ENCODE measurements at places on chromosomes 13 and 19. TPM values are rescaled to one million over a fixed set of nuclear protein-coding genes. Genes with fewer than 3 reads are reported as not detected.

GRCh38 chr19:2775556-2776430 lies 7.3 kb downstream of the SGTA start:
- no peak for DNase-seq

DNA sequence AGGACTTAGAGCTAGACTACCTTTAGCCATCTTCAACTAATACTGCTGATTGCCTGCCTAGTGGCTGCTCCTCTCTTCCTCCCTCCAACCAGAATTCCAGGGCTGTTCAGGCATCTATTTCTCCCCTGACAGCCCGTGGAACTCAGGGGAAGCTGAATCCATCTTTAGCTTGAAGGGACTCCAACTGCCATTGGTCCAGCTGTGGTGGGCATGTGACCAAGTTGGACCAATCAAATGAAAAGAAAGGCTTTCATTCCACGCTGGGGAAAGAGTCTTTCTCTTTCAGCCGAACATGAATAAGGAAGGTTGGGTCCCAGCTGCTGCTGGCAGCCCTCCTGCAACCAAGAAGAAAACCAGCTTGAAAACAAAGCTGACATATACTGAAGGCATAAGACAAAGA lies 168.5 kb upstream of the OBI1 start:
- DNase-seq = no peak

GRCh38 chr19:22052644-22053013 lies 345 bp downstream of the ZNF257 start:
- DNase-seq = no peak

Gene UQCRFS1
- total RNA-seq = 35.2 TPM

Gene ZNF208
- total RNA-seq = not detected

DNA sequence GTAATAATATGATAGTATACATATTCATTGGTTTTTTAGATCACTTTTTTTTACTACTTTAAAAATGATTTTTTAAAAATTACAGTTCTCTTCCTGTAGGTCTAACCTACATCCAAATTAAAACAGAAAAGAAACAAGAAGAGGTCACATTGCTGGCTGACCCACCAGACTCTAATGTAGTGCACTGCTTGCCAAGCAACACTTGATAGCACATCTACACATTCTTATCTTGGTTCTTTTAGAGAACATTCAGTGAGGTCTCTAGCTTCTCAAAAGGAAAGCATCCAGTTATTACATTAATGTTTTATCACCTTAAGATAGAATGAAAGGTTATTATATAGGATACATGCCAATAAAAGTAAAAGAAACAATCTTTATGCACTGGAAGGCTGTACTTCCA lies 35.6 kb downstream of the NDFIP2 start:
- DNase-seq = no peak

GRCh38 chr19:28633319-28634018 lies 579.5 kb downstream of the UQCRFS1 start:
- DNase-seq = peak; percentile 34

Gene PLK5
- total RNA-seq = not detected

DNA sequence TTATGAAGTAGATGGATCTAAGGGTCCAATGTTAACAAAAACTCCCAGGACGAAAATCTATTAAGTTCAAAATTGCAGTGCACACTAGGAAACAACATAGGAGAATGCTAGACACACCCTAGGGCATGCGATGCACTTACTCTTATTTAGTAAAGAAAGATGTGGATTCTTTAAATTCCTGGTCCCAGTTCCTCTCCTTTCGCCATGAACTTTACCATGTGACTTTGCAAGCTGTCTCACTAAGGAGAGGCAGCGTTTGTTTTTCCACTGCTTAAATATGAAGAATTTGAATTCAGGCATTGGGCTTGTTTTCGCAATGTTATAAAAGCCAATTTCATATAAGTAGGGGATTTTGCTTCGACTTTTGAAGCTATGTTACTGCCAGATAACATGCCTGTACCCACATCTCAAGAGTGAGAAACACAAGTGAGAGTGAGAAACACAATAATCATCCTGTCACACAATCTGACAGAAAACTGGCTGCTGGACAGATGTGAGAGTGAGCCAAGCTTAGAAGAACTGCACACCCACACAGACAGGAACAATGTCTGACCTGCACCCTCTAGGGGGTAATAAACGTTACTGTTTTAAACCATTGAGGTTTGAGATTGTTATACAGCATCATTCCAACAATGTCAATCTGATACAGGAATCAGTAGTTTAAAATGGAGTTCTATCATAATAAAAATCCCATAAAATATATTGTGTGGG lies 1308.4 kb downstream of the SLITRK5 start:
- DNase-seq = no peak

DNA sequence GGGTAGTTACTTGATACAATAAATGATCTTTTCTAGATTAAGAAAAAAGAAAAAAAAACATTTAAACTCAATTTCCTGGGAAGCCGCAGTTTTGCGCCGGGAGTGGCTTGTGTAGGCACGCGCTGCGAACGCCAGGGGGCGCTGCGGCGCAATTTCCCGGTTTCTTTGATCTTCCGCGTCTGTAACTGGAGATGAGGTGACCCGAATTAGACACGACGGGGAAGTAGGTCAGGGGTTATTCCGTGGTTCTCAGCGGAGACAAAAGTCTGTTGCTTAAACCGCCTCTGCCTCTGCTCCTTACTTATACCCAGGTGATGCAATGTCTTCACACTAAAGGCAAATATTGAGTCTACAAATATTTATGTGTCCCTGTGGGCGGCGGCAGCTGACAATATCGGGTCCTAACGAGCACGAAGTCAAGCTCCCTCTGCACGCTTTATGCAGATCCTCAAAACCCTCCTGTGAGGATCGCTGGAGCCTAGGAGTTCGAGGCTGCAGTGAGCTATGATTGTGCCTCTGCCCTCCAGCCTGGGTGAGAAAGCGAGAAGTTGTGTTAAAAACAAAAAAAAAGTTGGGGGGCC lies 15.2 kb downstream of the STXBP2 start:
- DNase-seq = peak; percentile 98

DNA sequence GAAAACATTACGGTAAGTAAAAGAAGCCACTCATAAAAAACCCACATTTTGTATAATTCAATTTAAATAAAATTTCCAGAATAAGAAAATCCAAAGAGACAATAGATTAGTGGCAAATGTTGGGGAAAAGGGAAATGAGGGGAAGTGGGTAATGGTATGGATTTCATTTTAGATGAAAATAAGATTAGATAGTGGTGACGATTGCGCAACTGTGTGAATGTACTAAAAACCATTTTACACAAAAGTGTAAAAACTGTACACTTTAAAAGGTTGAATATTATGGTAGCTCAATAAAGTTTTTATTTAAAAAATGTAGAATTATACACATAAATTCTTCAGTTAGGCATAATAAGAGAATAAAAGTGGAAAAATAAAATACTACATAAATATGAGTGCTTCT lies 3.7 kb downstream of the MBD3L1 start:
- no peak for DNase-seq

DNA sequence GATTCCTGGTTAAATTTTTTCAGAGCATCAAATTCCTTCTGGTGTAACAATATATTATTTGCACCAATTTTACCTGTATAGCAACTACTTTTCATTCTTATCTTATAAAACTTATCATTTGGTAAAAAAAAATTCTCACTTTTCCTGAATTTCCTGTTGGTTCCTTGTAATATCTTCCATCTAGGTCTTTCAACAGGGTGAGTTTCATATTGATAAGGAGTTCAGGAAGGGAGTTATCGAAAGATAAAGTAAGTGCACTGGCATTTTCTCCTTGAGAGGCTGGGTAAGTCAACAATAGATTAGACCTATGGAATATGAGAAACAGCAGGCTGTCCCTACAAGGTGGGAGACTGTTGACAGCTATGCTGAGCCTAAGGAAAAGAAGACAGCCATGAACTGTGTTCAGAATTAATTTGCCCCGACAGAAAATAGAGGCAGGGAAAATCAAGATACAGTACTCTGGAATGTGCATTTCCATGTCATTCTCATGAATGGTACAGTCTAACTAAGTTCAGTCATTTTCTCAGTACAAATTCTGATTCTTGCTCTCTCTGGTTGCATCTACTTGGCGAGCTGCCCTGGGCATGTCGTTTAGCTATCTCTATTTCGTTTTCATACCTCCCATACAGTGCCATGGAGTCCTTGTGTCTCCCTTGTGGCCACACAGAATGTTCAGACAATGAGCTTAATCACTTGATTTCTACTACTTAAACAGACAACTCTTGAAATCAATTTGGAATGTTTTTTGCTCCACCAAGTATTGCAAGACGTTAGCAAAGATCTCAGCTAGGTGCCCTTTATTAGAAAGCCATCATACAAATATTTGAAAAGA lies 9.9 kb downstream of the IGFL1 start:
- DNase-seq = peak; percentile 87

GRCh38 chr13:23630349-23631093 lies 60.3 kb downstream of the TNFRSF19 start:
- no peak for DNase-seq

DNA sequence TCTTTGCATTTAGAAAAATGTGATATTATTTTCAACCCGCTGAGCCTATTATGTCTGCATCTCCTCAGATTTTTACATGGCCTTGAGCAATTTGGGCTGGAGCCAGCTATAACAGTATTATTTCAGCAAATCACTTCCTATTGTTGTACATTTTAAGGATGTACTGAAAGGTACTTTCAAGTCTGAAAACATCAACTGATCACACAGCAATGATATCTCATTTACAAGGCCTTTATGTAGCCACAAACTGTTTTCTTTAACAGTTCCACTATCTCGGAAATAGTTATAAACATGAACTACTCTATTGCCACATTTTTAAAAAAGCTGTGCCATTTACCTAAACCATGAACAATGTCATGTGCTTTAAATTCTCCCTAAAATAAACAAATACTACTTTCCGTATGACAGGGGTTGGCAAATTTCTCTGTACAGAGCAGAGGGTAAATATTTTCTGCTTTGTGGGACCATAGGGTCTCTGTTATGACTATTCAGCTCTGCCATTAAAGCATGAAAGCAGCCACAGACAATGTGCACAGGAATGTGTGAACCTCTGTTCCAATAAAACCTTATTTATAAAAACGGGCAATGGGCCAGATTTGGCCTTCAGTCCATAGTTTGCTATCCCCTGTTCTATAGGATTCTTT lies 560.4 kb downstream of the GPC6 start:
- no peak for DNase-seq

Gene MIA
- total RNA-seq = 2.7 TPM

Gene KCNRG
- total RNA-seq = not detected

Gene REEP6
- 34.3 TPM for total RNA-seq

DNA sequence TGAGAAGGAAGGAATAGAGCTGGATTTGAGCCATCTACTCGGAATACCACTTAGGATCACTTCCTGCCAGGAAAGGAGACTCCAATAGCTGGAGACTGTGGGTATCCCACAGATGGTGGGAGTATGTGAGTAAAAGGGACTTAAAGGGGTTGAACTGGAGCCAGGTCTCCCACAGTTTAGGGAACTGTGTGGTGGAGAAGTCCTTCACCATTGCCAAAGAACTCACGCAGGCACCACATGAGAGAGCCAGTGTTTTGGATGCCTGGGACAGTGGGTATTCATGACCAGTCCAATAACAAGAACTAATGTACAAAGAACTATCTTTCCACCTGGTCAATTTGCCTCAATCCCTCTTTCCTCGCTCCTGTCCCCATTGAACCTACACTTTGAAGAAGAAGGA lies 24.4 kb upstream of the MYCBP2 start:
- no peak for DNase-seq

DNA sequence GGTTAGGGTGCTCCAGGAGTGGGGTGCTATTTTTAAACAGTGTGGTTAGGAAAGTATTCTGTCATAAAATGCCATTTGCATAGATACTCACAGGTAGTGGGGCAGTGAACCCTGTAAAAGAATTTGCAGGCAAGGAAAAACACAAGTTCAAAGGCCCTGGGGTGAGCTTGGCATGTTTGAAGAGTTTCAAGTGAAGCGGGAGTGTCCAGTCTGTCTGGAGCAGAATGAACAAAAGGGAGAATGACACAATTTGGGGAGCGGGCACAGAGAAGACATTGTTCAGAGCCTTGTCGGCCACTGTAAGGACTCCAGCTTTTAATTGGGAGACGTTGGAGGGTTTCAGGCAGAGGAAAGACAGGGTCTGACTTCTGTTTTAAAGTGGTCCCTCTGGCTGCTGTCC lies 2.8 kb downstream of the GRWD1 start:
- no peak for DNase-seq

- DNase-seq = no peak
These were observed 989.9 kb downstream of the OLFM4 start for GRCh38 chr13:54018485-54018884.

Measured in PC-9 (cell line).